ENCODE measurements at places on chromosomes 11 and 22. TPM values are rescaled to one million over a fixed set of nuclear protein-coding genes. Genes with fewer than 3 reads are reported as not detected.

DNA sequence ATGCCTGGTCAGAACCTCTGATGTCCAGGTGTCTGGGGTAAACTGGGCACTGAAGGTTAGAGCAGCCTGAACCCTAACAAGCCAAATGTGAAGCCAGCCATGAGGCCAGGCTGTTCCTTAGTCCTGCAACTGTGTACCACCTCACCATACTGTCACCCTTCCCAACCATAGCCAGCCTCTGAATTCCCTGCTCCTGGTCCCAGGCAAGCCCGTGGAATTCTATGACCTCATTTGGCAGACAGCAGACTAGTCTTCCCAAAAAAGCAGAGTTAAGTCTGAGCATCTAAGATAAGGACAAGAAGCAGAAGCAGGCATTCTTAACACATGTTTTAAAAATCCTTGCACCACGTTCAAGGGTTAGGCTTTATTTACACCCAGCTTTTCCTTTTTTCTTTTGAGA lies 134.8 kb downstream of the C11orf58 start:
- DNase-seq = no peak

DNA sequence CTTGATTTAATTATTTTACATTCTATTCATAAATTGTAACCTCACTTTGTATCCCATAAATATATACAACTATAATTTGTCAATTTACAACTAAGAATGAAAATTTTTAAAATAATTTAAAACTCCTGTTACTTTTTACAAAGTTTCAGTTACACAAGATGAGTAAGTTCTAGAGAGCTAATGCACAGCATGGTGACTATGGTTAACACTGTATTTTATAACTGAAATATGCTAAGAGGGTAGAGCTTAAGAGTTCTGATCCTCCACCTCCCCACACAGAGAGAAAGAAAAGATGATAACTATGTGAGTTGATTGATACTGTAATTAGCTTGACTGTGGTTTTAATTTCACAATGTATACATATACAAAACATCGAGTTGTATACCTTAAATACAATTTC lies 412.5 kb upstream of the DDI1 start:
- no peak for DNase-seq

DNA sequence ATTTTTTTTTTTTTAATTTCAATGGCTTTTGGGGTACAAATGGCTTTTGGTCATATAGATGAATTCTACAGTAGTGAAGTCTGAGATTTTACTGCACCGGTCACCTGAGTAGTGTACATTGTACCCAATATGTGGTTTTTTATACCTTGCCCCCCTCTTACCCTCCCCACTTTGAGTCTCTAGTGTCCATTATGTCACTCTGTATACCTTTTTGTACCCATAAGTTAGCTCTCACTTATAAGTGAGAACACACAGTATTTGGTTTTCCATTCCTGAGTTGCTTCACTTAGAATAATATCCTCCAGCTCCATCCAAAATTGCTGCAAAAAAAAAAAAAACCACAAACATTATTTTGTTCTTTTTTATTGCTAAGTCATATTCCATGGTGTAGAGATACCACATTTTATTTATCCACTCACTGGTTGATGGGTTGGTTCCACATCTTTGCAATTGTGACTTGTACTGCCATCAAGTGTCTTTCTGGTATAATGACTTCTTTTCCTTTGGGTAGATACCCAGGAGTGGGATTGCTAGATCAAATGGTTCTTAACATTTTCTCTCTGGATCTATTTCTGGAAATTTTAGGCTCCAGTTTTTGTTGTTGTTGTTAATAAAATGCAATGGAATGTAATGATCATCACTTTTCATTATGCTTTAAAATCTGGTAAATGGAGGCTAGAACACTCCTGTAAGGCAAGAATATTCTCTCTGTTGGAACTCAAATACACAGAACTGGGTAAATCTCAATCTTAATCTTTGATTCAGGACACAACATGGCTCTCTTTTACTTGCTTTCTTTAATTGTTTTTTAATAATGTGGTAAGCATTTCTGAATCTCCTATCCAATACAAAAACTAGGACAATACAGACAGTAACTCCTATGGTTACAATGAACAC lies 10.3 kb downstream of the NEAT1 start:
- no peak for DNase-seq

DNA sequence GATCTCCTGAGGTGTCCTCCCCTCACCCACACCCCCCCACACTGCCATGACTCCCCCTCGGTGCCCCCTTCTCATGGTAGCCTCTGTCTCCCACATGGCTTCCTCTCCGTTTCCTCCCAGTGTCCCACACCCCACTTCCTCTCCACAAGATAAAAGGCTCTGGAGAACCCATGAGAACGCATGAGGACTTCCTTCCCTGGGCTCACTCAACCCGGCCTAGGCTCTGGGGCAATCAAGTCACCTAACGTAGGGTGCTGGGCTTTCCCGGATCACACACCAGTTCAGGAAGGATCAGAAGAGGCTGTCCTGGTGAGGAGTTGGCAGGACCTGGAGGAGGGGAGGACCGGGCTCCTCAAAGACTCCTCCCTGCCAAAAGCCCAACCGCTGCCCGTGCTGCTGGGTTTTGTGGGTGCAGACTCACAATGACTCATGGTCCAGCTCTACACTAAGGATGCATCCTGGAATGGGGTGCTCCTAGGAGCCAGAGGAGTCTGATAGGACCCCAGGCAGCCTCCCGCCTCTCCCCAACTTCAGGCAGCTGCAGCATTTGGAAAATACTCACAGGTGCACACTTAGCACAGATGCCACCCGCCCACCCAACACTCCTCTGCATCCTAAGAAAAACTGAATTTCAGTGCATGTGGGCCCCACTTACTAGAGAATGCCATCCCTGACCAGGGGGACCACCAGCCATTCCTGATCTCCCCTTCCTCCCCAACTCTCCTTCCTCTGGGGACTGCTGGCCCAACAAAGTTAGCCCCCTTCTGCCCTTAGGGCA lies 21.0 kb downstream of the SLC22A12 start:
- no peak for DNase-seq

GRCh38 chr11:10319702-10320558 lies 15.1 kb downstream of the ADM start:
- no peak for DNase-seq

- DNase-seq = no peak
Observed at GRCh38 chr11:134181707-134182106, 42.1 kb downstream of the NCAPD3 start.

- DNase-seq = no peak
Observed at GRCh38 chr11:131206671-131207070, 163.7 kb upstream of the NTM start.

GRCh38 chr22:48952256-48953102 lies 875.2 kb downstream of the BRD1 start:
- DNase-seq = no peak

- no peak for DNase-seq
Observed at GRCh38 chr11:112949781-112950575, 11.2 kb upstream of the NCAM1 start.

DNA sequence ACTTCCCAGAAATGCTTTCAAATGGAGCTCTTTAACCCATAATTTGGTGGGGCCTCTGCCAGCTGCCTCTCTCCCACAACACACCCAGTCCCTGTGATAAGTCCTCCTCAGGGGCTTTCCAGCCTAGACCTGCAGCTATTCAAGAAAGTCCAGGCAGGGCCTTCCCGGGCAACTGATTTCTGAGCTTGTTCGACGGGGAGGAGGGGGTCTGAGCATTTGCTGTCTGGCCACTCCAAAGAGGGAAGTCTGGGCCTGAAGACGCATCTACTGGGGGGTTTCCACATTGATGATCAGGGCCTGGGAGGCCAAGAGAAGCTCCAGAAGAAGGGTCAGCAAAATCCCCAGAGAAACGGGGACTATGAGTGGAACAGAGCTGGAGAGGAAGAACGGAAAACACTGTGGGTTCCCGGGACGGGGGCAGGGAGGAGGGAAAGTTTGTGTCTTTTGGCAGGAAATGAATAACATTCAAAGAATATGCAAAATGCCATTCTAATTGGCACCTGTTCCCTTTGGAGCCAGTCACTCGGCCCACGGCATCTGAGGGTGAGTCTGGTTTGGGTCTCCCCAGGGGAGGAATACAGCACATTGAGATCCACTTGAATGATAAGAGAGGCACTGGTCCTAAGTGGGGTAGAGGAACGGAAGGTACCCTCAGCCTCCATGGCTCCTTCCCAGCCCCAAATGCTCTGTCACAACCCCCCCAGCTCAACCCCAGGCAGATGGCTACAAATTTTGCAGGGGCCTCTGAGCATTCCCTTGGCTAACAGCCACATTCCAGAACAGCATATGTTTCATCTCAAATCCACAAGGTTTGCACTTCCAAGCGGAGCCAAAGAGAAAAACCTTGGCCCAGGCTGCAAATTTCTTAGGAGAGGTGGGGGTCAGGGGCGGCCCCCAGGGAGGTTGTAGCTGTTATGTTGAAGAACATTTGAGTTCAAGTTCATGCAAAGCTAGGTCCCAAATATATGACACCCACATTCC lies 72.0 kb downstream of the RPUSD4 start:
- no peak for DNase-seq

GRCh38 chr11:1567721-1568100 lies 4.4 kb downstream of the DUSP8 start:
- DNase-seq = no peak

GRCh38 chr22:36145881-36146280 lies 14.7 kb downstream of the APOL3 start:
- DNase-seq = no peak

Gene GLB1L3
- 16.5 TPM for total RNA-seq

Gene SULT4A1
- 16.5 TPM for total RNA-seq

DNA sequence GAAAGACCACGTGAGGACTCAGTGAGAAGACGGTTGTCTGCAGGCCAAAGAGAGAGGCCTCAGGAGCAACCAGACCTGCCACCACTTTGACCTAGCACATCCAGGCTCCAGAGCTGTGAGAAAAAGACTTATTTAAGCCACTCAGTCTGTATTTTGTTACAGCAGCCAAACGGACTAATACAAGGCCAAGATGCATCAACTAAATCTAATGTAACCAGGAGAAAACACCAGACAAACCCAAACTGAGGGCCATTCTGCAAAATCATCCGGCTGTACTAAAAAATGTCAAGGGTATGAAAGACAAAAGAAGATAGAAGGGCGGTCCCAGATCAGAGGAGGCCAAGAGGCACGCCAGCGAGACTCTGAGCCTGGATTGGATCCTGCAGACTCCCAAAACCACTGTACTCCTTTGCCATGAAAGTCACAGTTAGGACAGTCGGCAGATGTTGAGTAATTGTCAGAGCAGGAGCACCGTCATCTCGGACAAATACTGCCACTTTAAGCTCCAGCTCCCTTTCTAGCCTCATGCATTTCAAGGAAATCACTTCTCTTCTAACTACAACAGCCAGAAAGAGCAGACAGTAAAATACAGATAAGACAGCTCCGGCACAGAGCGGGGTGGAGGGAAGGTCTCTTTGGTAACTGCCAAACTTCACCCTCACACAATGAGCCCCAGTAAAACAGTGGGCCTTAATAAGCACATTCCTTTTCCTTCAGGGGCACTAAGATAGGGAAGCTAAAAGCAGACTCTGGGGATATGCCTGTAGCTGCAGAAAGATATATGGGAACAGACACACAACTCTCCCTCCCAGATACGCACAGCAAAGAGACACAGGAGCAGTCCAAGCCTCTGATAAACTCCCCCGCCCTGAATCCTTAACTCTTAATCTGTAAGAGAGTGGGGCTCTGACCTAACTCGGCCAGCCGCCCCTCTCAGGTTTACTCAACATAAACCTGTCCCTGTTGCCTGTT lies 3.5 kb upstream of the ZP1 start:
- no peak for DNase-seq

Gene ACAD8
- 33.5 TPM for total RNA-seq

Gene BET1L
- total RNA-seq = 64.4 TPM

Gene NLRP14
- total RNA-seq = 0.13 TPM

DNA sequence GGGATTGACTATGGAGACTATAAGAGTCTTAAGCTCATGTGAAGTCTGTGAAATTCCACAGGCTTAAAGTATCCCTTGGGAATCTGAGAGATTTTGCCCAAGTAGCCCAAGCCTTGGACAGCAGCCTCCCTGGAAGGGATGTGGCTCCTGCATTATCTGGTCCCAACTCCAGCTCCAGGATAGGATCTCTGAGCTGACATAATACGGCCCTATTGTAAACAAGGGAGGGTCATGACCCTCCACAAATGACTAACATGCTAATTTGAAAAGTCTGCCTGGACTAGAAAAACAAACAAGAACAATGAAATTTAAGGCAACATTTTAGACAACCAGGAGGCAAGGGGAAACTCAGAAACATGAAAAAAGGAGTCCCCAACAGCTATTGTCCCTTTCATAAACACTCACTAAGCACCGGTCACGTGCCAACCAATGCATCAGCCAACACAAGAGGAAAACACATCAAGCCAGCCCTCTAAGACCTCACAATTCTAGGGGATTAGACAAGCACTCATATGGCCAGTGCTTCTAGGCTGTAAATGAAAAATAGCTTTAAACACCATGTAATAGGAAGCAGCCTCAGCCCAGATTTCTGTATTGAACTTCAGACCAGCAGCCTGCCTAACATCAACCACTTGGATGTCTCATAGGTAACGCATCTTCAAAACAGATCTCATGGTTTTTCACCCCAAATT lies 101.2 kb upstream of the TIMP3 start:
- no peak for DNase-seq

Gene MRGPRX4
- not detected for total RNA-seq

Gene SCT
- 1.8 TPM for total RNA-seq

Data from endothelial cell (in vitro differentiated cells).